ENCODE measurements at places on chromosomes 3 and 15.

- no peak for DNase-seq
Measured at GRCh38 chr3:110165370-110165743, 828.0 kb upstream of the DPPA4 start.

DNA sequence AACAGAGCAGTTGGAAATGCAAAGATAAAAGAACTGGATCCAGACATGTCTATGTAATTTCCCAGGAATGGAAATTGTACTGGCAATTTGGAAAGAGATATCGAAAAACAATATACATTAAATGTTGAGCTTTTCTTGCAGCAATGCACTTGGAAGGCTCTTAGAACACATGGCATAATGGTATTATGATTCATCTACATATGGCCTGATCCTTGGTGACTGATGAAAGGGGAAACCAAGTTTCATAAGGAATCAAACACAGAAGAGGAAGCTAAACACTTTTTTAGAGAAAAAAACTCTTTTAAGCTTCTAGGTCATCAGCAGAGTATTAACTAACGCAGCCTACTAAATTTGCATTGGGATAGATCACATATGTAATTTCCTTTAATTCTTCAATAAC, 12.4 kb upstream of the GREM1 start:
- DNase-seq, result no peak

DNA sequence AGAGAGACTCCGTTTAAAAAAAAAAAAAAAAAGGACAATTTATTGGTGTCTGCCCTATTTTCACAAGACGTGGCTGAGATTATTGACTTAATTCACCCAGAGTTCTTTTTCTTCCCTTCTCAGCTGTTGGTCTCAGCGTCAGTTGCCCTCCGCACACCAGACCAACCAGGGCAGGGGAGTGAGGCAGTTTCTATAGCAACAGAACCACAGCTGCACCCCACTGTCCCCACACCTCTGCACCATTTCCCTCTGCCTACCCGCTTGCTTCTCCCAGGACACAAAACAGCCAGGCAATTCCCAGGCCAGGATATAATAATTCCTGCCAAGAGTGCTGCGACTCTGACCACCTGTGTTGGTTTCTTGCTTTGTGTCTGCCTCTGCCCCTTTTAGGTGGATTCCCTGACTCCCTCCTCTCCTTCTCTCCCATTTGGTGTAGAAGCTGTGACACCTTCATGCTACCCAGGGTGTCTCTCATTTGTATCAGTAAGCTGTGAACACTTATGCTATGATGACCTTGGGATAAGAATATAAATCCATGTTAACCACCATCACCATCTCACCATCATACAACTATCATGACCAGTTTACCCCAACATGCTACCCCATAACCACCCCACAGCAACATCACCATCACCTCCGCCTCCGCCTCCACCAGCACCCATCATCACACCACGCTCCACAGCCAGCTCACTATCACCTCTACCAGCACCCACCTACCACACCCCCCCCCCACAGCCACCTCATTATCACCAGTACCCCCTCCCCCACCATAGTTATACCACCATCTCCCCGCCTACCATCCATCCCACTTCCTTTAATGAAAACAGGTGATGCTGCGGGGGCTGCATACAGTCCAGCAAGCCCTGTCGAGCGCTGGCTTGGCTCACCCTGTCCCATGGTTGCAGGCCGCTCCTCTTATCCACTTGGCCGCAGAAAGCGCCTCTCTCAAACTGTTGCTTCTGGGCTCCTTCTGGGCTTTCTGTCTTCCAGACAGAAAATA, 589 bp downstream of the EPB42 start:
- no peak for DNase-seq

DNA sequence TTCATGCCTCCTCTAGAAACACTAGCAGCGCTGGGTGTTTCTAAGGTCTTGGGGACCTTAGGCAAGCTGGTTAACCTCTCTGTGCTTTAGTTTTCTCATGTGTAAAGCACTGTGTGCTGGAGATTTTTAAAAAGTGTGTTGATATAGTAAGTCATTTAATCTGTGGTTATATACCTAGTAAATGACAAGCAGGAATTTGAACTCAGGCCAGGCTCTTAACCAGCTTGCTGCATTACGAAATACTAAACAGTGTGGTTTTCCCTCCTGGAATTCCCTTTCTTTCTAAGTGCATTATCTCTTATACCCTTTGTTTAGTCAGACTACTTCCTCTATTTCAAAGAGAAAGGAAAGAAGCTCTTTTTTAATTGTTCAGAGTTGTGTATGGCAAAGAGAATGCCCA, 26.5 kb downstream of the NEO1 start:
- no peak for DNase-seq

GRCh38 chr15:36161771-36162212, 417.6 kb upstream of the CDIN1 start:
- DNase-seq, result no peak

Measured in ascending aorta (tissue), 2 donors.